CD4-positive, alpha-beta memory T cell (primary cell): ENCODE measurements at places on chromosomes 7 and 10.

GRCh38 chr7:107996072-107996882, 6.7 kb downstream of the LAMB1 start:
- DNase-seq, result no peak

DNA sequence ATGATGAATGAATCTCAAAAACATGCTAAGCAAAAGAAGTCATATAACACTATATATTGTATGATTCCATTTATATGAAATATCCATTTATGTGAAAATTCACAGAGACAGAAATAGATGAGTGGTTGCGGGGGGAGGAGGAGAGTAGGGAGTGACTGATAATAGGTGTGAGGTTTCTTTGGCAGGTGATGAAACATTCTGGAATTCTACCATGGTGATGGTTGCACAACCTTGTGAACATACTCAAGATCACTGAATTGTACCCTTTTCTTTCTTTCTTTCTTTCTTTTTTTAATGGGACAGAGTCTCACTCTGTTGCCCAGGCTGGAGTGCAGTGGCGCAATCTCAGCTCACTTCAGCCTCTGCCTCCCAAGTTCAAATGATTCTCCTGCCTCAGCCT, 10.7 kb downstream of the SVOPL start:
- no peak for DNase-seq

DNA sequence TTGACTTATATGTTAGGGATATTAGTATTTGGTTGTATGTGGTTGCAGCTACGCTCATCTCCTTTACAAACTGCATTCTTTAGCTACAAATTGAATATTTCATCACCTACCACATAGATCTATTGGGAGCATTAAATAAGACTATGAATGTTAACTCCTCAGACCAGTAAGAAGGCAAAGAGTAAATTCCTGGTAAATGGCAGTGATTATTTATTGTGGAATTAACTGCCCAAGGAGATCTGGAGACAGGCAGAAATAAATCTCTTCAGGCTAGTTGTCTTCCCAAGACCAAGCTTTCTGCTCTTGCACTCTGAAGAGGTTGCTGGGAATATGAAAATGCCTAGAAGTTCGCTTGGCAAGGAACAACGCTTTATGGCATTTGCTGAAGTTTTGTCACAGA, 74.6 kb downstream of the ANLN start:
- DNase-seq, result no peak

DNA sequence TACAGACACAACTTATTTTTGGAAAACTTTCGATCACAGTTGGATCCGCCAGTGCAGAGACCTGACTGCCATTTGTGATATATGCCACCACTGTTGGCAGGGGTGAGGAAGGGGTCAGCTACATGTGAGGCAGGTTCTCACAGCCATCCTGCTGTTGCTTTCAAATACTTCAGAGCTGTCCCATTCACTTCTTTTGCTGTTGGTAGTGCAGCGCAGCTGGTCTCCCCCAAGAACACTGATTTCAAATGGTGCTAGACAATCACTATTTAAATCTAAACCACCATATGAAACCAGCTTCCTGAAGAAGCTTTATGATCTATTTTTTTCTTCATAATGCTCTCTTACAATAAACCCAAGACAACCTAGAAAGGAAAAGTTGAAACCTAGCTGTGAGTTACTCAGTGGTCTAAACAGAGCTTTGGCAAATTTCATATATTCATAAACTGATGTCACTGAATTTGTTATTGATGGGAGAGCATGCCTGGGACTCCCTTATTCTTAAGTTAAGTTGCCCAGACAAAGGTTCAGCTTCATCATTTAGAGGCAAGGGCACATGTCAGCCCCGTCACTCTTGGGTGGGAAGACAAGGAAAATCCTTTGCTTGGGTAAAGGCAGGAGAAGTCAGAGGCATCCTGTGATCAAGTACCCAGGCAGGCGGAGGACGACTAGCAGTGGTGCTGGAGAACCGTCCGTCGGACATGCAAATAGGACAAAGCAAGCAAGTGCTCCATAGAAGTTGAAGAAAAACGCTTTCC, 143.4 kb upstream of the KLF14 start:
- DNase-seq, result no peak

GRCh38 chr10:224571-224970, 89.3 kb downstream of the ZMYND11 start:
- DNase-seq, result no peak

DNA sequence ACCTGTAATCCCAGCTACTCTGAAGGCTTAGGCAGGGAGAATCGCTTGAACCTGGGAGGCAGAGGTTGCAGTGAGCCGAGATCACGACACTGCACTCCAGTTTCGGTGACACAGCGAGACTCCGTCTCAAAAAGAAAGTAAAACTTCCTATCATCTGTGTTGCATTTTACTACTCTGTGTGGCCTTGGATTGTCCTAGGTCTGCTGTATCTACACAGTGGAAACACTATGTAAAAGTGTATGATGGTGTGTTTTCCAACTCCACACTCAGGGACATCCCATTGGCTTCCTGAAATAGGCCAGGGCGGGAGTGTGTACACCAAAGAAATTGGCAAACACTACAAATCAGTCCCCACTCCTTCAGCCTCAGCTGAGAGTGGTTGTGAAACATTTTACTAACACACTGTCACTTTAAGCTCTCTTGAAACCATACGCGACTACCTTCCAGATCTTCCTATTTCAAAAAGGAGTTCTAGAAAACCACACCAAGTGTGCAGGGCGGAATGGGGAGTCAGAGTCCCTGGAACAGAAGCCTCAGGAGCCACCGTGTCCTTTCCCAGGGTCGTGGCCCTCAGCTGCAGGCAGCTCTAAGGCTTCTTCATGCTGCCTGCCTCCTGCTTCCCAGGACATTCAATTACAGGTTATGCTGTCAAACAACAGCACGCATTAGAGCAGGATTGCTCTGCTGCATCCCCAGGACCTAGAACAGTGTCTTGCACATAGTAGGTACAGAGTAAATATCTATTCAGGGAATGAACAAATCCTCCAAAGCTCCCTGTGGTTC, 275.4 kb downstream of the PARD3 start:
- DNase-seq, result no peak

GRCh38 chr7:119037941-119038340, 813.4 kb downstream of the ANKRD7 start:
- DNase-seq, result no peak

- no peak for DNase-seq
Measured at GRCh38 chr10:77431209-77431611, 206.4 kb downstream of the KCNMA1 start.

- DNase-seq, result peak; percentile 20
Measured at GRCh38 chr7:127252778-127253280, at the start of gene GRM8. Gene GRM8, minus strand, starts transcription at chr7:127252941.

DNA sequence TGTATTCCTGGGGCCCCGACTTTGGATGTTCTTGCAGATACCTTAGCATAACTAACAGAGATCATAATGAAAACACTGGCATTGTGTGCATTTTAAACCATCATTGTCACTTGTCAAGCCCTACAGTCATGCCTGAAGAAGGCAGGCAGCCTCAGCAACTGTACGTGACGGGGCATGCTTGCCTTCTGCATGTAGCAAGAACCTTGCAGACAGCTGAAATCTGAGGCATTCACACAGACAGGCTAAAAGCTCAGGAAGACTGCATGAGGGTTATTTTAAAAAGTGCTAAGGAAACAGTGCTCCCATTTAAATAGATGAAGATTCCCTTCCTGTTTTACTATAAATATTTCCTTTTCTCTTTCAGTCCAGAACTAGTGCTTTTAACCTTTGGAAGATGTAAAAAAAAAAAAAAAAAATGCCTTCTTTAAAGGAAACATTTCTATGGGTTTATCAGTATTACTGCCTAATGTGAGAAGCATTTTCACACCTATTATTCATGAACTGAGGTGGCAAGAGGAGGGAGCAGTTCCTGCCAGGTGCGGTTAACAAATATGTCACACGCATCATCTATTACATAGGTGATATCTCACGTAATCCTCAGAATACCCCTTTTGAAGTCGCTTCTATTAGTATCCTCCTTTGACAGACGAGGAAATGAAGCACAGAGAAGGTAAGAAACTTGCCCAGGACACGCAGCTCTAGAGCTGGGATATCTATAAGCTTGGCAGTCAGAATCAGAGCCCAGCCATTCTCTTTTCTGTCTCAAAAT, 88.1 kb downstream of the PRKCQ start:
- peak; percentile 57 for DNase-seq

GRCh38 chr10:121627876-121628581, 29.8 kb upstream of the FGFR2 start:
- no peak for DNase-seq

- DNase-seq, result no peak
Measured at GRCh38 chr10:126685756-126686155, 15.3 kb upstream of the C10orf90 start.

- no peak for DNase-seq
Measured at GRCh38 chr7:77797734-77798393, 370 bp downstream of the TMEM60 start.

DNA sequence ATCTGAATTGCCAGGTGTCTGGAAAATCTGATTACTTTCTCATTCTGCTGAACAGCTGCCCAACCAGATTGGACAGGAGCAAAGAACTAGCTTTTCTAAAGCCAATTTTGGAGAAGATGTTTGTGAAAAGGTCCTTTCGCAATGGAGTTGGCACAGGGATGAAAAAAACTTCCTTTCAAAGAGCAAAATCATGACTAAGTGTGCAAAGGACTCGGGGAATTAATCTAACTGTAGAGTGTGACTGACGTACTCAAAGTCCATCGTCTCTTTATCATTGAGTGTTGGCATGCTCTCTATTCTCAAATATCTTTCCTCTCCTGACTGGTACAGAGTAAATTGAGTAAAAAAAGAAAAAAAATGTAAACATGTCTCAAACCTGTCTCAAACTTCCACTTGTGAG, 3.3 kb downstream of the NPS start:
- DNase-seq, result no peak

- no peak for DNase-seq
Measured at GRCh38 chr7:19248115-19248514, 102.9 kb upstream of the FERD3L start.

DNA sequence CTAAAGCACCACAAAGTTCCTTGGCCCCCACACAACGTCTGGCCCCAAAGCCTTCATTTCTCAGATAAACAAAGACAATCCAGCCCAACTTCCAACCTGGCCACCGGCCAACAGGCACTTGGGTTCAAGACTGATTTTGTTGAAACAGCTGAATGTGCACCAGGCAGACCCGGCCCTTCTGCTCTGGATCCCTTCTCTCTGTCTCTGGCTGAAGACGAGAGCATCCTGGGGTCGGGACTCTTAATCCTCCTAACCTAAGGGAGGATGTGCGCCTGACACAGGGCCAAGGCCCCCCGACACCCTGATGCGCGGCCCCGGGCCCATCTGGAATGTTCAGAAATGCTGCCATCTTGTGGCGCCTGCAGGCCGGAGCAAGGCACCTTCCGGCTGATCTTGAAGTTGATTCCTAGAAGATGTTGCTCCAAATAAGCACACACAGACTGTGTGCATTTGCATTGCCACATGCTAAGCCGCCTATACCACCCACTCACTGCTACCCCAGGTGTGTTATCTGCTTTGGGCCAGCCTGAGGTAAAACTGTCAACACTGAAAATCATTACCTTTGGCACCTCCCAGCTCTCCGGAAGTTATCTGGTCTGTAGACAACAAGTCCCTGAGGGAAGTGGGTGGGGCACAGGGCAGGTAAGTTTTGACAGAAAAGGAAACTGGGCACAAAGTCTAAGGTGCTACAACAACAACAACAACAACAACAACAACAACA, 98.4 kb upstream of the HABP2 start:
- DNase-seq, result no peak

DNA sequence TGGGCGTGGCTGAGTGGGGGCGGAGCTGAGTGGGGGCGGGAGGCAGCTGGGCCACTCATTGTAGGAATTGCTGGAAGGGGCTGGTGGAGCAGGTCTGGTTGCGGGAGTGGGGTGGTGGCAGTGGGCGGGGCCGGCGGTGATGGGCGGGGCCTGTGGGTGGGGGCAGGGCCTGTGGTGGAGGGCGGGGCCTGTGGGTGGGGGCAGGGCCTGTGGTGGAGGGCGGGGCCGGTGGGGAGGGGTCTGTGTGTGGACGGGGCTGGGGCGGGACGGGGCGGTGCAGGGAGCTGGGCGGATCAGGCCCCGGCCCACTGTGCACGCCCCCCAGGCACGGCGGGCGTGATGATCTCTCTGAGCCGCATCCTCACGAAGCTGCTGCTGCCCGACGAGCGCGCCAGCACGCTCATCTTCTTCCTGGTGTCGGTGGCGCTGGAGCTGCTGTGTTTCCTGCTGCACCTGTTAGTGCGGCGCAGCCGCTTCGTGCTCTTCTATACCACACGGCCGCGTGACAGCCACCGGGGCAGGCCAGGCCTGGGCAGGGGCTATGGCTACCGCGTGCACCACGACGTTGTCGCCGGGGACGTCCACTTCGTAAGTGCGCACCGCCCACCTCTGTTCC, 14.0 kb downstream of the SLC29A4 start:
- peak; percentile 75 for DNase-seq
